ENCODE measurements at places on chromosomes 16 and 17. TPM values are rescaled to one million over a fixed set of nuclear protein-coding genes. Genes with fewer than 3 reads are reported as not detected.

GRCh38 chr17:74843352-74843627 lies 16.4 kb downstream of the GRIN2C start:
- no peak for DNase-seq

DNA sequence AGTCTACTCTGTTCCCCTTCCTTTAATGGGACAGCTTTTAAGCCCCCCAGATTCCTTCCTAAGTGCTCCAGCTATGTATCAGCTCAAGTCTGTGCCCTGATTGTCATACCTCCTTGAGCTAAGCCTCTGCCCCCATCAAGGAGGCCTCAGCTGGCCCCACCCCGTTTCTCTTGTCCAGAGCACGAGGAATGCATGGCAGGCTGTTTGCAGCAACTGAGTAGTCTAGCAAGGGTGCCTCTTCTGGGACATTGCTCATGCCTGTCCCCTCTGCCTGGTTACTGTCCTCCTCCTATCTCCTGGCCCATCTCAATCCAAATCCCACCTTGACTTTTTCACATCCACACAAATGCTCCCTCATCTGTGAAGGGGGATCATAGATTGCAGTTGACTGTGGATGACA lies 27.8 kb upstream of the TMEM220 start:
- no peak for DNase-seq

- peak; percentile 12 for DNase-seq
Observed at GRCh38 chr17:47692895-47693730, 848 bp upstream of the TBKBP1 start.

DNA sequence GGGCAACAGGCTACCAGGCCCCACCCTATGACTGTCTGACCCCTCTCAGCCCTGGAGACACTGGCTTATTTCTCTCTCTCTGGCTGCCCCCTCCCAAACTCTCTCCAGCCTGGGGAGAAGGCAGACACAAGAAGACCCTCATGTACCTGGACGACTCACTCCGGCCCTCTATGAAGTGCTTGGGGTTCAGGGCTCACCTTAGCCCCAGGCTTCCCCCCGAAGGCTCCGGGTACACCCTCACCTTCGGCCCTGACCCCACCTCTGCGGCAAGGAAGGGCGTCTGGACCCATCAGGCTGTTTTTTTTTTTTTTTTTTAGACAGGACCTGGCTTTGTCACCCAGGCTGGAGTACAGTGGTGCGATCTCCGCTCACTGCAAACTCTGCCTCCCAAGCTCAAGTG lies 906 bp upstream of the CARMIL2 start:
- no peak for DNase-seq

- DNase-seq, result peak; percentile 85
Observed at GRCh38 chr17:27569257-27569722, 61.7 kb upstream of the LGALS9 start.

Gene PLD6
- total RNA-seq, result 9.4 TPM

Gene PDILT
- total RNA-seq, result not detected

Gene TM4SF5
- not detected for total RNA-seq

Gene RDM1
- total RNA-seq, result 10.6 TPM

Data from activated CD4-positive, alpha-beta memory T cell treated with anti-CD3 and anti-CD28 coated beads for 36 hours (primary cell).